Posterior vena cava (tissue), 2 donors: ENCODE measurements at places on chromosomes 6 and 20. TPM values are rescaled to one million over a fixed set of nuclear protein-coding genes. Genes with fewer than 3 reads are reported as not detected.

Gene FNDC11
- not detected for total RNA-seq

Gene MRAP2
- total RNA-seq, result 3.7 TPM

Gene GRM1
- total RNA-seq, result 0.05 TPM

Gene NKX2-2
- total RNA-seq, result 0.23 TPM

Gene HLA-DQA1
- 8.7 TPM for total RNA-seq

Gene FABP7
- not detected for total RNA-seq

Gene CLPSL1
- not detected for total RNA-seq

Gene TMEM217
- total RNA-seq, result 2.0 TPM

Gene FAM209B
- total RNA-seq, result 0.38 TPM

Gene TINAG
- not detected for total RNA-seq

Gene THBD
- total RNA-seq, result 53.6 TPM

Gene OPRM1
- not detected for total RNA-seq

Gene VSX1
- total RNA-seq, result not detected

Gene EPPIN
- total RNA-seq, result not detected

Gene PI16
- 51.4 TPM for total RNA-seq

Gene C6orf141
- total RNA-seq, result 1.6 TPM

Gene TPD52L1
- total RNA-seq, result 51.7 TPM

Gene CFAP206
- total RNA-seq, result not detected

Gene TRIM10
- not detected for total RNA-seq

Gene ENPP5
- 1.0 TPM for total RNA-seq

Gene RIPOR3
- total RNA-seq, result 11.2 TPM

Gene DNAH8
- total RNA-seq, result 0.71 TPM

Gene ZMYND8
- 29.3 TPM for total RNA-seq

Gene OSER1
- 24.3 TPM for total RNA-seq

Gene HCRTR2
- total RNA-seq, result not detected

Gene DACT2
- total RNA-seq, result 0.24 TPM

Gene ATP6V1G2
- total RNA-seq, result 1.2 TPM

Gene KIF13A
- total RNA-seq, result 110 TPM

Gene OPN5
- total RNA-seq, result not detected

Gene MYO6
- 17.8 TPM for total RNA-seq

Gene FERMT1
- total RNA-seq, result not detected

Gene ZBTB22
- 15.7 TPM for total RNA-seq

Gene POM121L2
- total RNA-seq, result not detected

Gene MLN
- not detected for total RNA-seq

Gene DEFB132
- total RNA-seq, result not detected

Gene ULBP1
- total RNA-seq, result not detected

Gene MYMX
- total RNA-seq, result 1.5 TPM

Gene TFAP2D
- total RNA-seq, result not detected

Gene CLDN20
- not detected for total RNA-seq

Gene LAMA4
- total RNA-seq, result 248 TPM

Gene ARMH2
- not detected for total RNA-seq

Gene ENPP1
- 13.5 TPM for total RNA-seq

Gene RREB1
- 28.8 TPM for total RNA-seq

Gene MMP24
- 0.52 TPM for total RNA-seq

Gene SYNGAP1
- 19.3 TPM for total RNA-seq

Gene FBXO5
- 4.6 TPM for total RNA-seq

Gene C20orf144
- total RNA-seq, result not detected

Gene BNIP5
- total RNA-seq, result not detected

Gene RSPO3
- total RNA-seq, result 101 TPM

Gene LAMA5
- total RNA-seq, result 131 TPM

Gene IRF4
- total RNA-seq, result 2.7 TPM

Gene PAX1
- total RNA-seq, result not detected

Gene COL21A1
- total RNA-seq, result 9.7 TPM

Gene DDX43
- total RNA-seq, result 0.43 TPM

Gene TTK
- total RNA-seq, result 0.88 TPM

Gene KHDC1L
- not detected for total RNA-seq

Gene PGK2
- total RNA-seq, result not detected

Gene KHDRBS2
- total RNA-seq, result 0.28 TPM
